ENCODE measurements at places on chromosomes 6 and 20.

DNA sequence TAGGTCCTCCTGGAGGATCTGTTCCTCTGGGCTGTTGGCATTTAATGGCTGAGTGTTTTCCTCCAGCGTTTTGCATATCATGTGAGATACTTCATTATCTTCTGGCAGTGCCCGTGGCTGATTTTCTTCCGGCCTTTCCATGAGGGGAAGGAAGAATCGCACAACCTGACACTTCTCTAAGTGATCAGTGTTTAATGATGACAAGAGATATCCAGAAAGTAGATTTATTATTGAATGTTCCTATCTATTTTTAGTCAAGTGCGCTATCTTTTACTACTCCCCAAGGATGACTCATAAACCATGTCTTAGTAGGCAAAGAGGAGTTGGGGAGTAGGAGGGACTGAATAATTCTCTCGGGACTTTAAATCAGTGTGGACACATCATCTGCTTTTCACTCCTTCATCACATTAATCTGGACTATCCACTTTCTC, 149.7 kb downstream of the PLCB4 start:
- DNase-seq, result no peak

- no peak for DNase-seq
These were observed 223.1 kb upstream of the AGPAT4 start for GRCh38 chr6:161496941-161497340.

DNA sequence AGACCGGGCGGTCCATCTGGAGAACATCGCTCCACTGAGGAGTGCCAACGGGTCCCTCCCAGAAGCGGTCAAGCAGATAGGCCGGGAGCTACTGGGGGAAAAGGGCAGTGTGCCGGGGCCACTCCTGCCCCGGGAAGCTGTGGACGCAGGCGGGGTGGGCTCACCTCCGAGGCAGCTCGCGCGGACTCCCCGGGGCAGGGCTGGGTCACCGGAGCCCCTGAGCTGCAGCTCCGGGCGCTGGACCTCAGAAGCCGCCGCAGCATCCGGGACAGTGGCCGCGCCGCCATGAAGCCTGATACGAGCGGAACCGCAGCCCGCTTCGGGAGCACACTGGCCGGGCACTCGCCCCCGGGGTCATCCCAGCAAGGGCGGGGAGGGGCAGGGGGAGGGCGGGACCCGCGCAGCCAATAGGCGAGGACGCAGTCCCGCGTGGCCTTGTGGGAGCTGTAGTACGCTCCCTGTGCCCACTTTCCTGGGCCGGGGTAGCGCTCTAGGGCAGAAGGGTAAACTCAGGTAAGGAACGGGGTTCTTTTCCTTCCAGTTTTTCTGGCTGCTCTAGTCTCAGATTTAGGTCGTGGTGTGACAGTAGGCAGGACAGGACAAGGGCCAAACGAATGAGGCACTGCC, at the start of gene MOCS1:
Gene MOCS1, minus strand, starts transcription at position 332 of the 627 bp plus-strand sequence. Its CDS starts 45 bp downstream, at position 287.
- DNase-seq, result no peak

DNA sequence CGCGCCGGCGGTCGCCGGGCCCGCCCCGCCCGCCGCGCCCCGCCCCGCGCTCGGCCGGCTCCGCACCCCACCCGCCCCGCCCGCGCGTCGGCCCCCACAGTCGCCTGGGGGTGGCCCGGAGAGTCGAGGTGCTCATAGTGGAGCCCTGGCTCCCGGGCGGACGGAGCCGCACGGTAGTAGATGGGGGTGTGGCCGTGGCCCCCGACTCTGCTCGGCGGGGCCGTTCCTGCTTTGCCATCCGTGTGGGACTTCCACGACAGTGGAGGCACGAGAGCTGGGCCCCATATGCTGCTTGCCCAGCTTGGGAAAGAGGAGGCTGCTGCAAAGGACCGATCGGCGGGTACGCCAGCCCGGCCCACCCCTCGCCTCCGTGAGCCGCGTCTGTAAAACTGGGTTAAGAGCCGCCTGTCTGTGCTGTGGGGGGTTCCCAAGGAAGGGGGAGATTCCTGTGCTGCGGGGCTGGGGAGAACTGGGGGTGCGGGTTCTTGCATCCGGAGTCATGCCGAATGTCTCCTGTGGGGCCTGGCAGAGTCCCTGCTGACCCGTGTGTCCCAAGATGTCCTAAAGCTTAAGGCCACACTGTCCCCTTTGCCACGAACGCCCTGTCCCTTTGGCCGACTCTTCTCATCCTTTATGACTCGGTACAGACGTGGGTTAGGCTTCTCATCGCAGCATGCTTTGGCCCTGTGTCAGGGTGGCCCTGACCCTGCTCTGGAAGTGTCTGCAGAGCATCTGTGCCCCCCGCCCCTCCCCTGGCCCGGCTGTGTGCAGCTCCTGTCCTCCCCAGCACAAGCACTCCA, at the start of gene OPRL1:
Gene OPRL1, plus strand, starts transcription at position 70 of the 800 bp plus-strand sequence. CDS start 12,639 bp downstream, outside the sequence.
- DNase-seq, result no peak

GRCh38 chr6:63352544-63353285, 32.9 kb upstream of the LGSN start:
- no peak for DNase-seq

- DNase-seq, result no peak
These were observed 6.1 kb downstream of the EEF1A1 start for GRCh38 chr6:73514746-73515110.

DNA sequence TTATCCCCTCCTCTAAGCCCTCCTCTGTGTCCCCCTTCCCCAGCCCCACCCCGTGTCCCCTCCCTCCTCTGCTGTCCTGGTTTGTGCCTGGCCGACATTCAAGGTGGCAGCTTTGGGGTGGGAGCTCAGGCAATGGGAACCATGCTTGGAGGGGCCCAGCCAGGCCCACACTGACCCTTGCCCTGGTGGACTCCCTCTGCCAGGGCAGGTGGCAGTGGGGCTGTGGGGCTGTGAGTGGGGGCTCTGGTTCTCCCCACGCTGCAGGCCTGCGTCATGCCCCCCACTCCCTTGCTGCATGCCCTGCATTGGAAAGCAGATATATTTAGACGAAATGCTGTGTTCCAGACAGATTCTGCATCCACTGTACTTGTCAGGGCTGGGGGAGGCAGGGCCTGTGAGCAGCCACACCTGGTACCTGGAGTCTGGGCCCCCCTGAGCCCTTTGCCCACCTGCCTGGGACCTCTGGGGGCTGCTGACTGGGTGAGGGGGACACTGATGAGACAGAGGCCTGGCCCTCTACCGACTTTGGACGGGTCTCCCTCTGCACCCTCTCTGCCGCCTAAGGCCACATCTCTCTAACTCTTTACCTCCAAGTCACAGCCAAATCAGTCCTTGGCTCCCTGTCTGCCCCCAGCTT, 14.2 kb downstream of the DLGAP4 start:
- no peak for DNase-seq

GRCh38 chr20:24490598-24490997, 21.2 kb downstream of the SYNDIG1 start:
- DNase-seq, result no peak

DNA sequence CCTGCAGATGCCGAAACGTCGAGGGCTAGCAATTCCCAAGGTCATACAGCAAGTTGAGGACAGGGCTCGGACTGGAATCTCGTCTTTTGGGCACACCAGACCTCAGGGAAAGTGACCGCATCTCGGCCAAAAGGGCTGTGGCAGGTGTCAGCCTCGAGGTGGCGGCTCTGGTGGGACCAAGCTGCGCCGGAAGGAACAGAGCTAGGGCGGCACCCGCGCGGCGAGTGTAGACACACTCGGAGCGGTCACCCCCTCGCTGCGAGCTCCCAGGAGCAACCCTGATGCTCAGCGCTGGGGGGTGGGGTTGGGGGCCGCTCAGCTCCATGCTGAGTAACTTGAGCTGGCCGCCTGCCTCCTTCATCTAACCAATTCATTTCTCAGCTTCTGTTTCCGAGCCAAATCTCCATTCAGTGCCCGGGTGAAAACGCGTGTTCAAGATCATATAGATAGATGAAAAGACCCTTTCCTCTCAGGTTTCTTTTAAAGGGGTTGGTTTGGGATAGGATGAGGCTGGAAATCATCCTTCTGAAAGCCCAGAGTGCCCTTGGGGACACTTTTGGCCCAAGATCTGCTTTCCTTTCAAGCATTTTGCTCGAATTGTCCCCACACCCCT, 2.2 kb upstream of the TUBB2B start:
- DNase-seq, result no peak

GRCh38 chr6:168164462-168165061, 85.5 kb upstream of the FRMD1 start:
- DNase-seq, result no peak

- DNase-seq, result no peak
These were observed 3.5 kb upstream of the SLCO4A1 start for GRCh38 chr20:62638679-62639406.

DNA sequence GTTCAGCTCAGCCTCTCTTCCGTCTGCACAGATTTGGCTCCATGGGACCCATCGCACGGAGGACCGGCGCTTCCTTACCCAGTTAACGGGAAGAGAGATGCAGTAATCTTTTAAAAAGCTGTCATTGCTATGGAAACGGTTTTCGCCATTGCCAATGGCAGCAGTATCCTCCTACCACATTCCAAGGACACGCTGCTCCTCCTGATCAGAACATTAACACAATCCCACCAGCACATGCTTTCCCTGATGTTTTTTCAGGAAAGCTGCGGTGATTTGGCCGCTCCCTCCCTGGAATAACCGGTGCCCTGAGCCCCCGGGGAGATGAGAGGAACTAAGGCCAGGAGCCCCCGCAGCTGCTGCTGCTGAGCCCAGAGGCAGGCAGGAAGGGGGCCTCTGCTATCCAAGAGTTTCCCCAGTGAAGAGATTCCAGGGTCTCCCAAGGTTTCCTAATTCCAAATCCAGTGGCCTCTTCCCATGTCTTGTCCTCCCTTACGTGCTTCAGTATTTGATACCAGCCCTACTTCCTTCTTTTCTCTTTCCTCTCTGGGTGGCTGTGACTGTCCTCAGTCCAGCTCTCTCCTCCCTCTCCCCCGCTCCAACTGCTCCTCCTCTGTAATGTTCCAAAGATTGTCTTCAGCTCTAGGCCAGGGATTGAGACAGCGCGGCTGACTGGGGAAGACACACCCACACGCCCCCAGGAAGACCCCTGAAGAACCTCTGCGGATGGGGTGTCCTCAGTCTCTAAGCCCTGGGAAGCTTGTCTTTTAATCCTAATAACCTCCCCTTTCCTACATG, 2.6 kb downstream of the BNIP5 start:
- no peak for DNase-seq

GRCh38 chr20:48665785-48666184, 162.0 kb downstream of the PREX1 start:
- no peak for DNase-seq

- no peak for DNase-seq
These were observed 148.4 kb downstream of the HIVEP2 start for GRCh38 chr6:142796571-142796970.

DNA sequence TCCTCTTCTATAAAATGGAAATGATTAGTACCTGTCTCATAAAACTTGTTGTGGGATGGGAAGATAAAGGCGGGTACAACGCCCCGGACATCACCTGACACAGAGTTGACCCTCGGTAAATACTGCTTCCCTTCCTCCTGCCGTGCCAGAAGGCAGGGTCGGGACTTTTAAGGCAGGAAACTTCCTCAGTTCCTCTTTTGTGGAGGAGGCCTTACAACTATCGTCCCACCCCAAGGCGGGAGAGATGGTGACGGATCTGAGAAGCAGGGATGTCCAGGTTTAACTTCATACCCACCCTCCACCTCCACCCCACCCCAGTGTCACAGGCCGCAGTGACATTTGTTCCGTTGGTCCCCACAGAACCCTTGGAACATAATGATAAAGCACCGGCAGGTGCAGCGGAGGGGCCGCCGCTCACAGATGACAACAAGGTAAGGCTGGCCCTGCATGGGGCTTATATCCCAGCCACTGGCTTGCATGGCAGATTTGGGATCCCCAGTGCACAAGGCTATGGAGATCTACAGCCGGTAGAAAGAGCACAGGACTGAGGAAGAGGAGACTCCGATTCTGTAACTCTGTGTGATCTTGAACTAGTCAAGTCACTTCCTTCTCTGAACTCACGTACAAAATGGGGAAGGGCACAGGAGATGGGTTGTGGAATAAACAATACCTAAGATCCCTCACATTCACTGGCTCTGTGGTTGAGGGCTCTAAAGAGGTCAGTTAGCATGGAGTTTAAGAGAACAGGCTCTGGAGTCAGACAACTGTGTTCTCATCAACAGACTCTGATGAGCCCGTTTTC, 764 bp downstream of the DNTTIP1 start:
- no peak for DNase-seq

DNA sequence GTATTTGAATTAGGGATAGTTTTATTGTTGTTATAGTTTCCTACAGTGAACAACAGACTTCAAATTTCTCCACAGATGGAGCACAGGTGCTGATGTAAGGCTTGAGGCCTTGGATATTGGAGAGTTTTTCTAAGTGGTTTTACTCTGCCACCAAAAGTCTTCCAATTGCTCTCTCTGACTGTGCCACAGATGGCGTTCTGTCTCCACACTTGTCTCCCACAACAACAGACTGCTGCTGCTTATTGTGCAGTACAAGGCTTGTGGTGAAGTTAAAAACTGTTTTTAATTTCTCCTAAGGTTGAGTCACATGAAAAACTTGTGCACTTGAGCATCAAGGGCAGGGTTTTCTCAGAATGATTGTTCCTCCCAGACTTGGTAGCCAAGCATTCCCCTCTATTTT, 460.9 kb upstream of the KHDRBS2 start:
- no peak for DNase-seq

GRCh38 chr20:10466855-10467254, 31.8 kb downstream of the SLX4IP start:
- DNase-seq, result no peak

DNA sequence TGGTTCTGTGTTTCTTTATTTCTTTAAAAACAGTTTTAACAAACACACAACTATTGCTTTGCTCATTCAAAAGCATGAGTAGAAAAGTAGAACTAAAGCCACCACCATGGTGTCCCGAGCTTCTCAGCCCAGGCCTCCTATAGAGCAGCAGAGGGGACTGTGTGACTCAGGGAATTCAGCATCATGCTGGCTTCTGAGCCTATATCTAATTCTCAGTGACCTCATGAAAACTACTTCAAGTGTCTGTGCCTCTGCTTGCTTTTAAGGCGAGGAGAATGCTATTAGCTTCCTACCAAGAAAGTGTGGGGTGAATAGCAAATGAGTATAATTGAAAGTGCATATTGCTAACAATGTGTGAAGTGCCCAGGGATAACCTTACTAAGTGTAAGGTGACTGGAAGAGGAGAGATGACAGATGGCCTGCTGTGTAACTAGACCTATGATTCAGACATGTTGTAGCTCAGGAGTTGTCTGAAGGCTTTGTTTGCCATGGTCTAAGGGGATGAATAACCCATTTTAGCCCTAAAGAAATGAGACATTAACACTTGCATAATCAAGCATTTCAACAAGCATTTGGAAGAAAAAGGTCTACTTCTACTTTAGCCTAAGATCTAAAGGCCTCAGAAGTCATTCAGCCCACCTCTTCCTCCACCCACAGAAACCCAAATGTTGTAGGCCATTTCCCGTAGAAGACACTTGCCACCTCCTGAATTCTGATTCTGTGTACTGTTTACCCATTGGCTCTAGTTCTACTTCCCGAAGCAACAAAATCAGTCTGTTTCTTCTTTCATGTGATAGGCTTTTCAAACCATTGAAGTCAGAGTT, 121.5 kb upstream of the ARG1 start:
- no peak for DNase-seq

DNA sequence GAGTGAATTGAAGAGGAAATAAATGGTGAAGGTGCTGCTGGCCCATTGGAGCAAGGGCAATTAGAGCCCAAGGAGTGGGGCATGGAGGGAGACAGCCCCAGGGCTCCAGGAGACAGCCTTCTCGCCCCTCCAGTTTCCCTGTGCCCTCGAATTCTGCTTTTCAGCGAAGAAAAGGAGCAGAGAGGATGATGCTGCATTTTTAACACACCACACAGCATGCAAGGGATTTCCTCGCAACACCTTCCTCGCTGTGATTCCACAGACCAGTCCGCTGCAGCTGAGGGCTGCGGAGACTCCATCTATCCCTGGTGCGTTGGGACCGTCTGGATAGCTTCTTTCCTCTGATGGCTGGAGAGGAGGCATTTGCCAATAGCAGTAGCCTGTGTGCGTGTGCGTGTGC, 41.7 kb downstream of the PTCHD4 start:
- no peak for DNase-seq

Data from activated CD4-positive, alpha-beta T cell treated with anti-CD3 and anti-CD28 coated beads, Interleukin-2, amount 50 U/mL, for 24 hours (primary cell).